WTC11 (cell line): ENCODE measurements at places on chromosomes 12 and 14.
A peak's percentile ranks its signal among the peaks of the same experiment; 100 is the strongest.

- DNase-seq, result no peak
These were observed 198.9 kb downstream of the RBM19 start for GRCh38 chr12:113766879-113767878.

- peak; percentile 73 for DNase-seq
These were observed 700 bp downstream of the SIX6 start for GRCh38 chr14:60509438-60510253.

- no peak for DNase-seq
These were observed 24.5 kb downstream of the FZD10 start for GRCh38 chr12:130186651-130187268.

- DNase-seq, result peak; percentile 68
These were observed 59.4 kb downstream of the DDX51 start for GRCh38 chr12:132084621-132085290.

GRCh38 chr12:123858176-123858575 is 96.1 kb downstream of the DNAH10 start:
- DNase-seq, result no peak

DNA sequence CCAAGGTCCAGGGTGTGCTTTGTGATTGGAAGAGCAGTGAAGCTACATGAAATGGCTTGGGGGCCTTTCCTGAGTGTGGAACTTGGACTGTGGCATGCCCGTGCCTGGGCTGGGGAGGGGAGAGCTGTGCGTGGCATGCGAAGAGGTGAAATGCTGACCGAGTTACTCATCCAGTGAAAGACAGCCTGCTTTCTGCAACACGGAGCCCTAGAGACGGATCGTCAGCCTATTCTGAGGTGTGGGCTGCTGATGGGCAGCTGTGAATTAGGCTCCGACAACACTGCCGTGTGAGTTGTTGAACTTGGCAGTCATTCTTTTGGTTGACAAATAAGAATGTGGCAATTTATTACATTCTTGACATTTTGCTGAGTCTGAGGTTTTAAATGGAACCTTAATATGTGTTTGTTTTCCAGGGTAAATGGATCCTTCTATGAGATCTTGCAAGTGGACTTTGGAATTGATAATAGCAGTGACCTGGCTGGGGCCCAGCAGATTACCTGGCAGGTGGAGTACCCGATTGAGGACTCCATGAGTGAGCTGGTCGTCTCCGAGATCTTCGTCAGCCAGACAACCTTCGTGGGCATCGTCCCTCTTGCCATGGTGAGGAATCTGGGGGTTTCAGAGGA is 453.9 kb downstream of the AACS start:
- DNase-seq, result no peak

DNA sequence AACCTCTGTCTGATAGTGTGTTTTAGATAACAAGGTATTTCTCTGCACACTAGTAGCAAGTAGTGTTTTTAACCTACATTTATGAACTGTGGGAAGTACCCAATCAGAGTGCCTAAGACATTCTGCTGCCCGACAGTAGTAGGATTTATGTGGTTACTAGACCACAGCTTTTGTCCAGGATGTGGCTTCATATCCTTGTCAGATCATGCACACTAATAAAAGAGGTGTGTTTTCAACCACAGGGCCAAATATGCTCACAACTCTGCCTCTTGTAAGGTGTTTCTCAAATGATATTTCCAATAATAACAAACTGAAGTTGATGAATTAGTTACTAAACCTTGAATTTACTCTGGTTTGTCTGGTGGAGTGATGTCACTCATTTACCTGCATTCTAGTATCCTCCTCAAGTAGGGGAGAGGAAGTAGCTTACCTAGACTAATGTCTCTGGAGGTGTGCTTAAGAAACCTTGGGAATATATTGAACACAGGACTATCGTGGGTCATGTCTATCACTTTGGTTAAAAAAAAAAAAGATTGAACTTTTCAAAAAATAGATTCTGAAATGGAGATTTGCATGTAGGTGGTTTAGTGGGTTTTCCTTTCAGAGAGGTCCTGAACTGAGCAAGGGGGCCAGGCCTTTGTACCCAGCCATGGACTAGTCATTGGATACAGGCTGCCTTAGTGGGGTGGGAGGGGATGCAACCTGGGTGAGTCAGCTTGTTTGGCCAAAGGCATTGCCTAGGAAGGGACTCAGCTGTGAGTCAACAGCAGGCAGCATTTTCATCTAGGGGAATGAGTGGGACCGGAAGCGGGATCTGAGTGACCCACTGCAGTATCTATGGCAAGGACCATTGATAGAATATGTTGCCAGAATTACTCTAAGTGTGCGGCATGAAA is 14.1 kb downstream of the FBXW8 start:
- DNase-seq, result no peak

- DNase-seq, result no peak
These were observed 1375.2 kb upstream of the TMEM132C start for GRCh38 chr12:126891789-126892188.
